ENCODE measurements at places on chromosomes 7 and 10. TPM values are rescaled to one million over a fixed set of nuclear protein-coding genes. Genes with fewer than 3 reads are reported as not detected.

GRCh38 chr10:44713307-44713706 lies 197.8 kb upstream of the TMEM72 start:
- DNase-seq: no peak

- DNase-seq: no peak
These were observed 23.2 kb downstream of the CREB3L2 start for GRCh38 chr7:137978464-137979237.

The AKR1C8 gene
- 0.20 TPM for total RNA-seq

The HOXA10 gene
- not detected for total RNA-seq

DNA sequence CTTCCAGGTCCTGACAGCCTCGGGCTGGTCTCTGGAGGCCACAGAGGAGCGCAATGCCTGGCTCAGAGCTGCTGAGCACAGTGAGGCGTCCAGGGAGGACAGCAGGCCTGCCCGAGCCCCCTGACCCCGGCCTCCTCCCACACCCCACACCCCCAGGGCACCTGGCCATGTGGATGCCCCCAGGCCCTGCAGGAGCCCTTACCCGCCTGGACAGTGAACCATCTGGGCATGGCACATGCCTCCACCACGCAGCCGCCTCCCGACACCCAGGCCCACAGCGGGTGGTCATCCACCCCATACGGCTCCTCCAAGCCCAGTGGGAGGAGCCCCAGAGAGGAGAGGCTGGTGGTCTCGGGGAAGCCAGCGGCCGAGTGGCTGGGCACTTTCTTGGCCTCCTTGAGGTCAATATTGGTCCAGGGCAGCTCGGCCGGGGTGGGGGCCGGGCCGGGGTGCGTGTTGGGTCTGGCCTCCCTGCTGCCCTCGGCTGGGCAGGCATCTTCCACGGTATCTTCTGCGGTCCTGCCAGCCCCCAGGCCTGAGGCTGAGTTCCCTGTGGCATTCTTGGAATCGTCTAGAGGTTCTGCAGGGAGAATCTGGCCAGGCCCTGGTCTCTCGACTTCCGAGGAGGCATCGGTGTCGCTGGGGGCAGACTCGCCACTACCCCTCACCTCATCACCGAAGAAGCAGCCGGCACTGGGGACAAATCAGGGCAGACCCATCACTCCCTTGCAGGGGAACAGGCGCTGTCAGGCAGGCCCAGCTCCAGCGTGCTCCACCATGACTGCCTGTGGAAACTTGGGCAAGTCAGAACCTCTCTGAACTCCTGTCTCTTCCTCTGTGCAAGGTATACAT lies 18.6 kb downstream of the TECPR1 start:
- no peak for DNase-seq

The TMEM26 gene
- not detected for total RNA-seq

The RUFY2 gene
- 7.7 TPM for total RNA-seq

GRCh38 chr7:94378356-94378755 lies 16.3 kb upstream of the COL1A2 start:
- no peak for DNase-seq

DNA sequence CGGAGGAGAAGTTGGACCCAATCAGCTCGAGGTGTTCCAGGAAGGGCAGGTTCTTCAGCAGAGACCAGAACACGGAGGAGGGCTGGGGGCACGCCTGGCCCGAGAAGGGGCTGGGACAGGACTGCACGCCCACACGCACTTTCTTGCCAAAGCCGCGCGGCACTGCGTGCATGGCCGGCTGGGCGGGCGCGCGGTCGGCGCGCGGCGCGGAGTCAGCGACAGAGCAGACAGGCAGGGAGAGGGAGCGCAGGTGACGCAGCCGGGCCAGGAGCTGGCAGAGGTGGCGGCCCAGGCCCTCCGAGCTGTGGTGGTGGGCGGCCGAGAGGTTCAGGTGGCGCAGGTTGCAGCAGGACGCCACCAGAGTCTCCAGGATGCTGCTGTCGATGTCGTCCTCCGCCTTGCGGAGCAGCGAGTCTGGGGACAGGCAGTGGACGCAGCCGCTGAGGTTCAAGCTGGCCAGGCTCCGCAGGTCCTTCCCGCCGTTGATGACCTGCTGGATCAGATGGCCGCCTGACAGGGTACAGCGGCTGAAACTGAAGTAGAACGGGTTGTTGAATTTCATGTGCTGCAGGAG lies 77.2 kb upstream of the TNRC18 start:
- no peak for DNase-seq

DNA sequence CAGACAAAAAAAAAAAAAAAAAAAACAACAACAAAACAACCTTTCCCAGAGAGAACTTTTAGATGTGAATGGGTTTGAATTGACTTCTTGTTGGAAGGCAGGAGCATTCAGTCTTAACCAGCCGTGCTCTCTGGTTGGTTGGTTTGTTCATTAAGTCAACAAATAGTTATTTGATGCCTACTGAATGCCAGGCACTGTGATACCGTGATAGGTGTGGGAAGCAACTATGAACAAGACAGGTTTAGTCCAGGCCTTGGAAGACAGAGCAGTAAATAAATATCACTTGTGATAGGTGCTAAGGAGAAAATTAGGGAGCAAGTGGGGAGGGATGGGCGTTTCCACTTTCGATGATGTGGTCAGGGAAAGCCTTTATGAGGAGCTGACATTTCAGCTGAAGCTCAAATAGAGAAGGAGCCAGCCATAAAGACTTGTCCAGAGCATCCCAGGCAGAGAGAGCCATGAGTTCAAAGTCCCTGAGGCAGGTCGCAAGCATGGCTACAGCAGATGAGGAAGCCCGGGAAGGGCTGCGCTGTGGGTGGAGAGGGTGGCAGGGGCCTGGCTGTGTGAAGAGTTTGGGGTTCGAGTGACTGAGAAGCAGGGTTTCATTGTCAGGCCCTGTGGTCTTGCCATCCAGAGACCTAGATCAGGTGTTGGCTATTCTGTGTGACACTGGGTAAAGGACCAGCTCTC lies 8.0 kb downstream of the TSPAN15 start:
- DNase-seq: no peak

DNA sequence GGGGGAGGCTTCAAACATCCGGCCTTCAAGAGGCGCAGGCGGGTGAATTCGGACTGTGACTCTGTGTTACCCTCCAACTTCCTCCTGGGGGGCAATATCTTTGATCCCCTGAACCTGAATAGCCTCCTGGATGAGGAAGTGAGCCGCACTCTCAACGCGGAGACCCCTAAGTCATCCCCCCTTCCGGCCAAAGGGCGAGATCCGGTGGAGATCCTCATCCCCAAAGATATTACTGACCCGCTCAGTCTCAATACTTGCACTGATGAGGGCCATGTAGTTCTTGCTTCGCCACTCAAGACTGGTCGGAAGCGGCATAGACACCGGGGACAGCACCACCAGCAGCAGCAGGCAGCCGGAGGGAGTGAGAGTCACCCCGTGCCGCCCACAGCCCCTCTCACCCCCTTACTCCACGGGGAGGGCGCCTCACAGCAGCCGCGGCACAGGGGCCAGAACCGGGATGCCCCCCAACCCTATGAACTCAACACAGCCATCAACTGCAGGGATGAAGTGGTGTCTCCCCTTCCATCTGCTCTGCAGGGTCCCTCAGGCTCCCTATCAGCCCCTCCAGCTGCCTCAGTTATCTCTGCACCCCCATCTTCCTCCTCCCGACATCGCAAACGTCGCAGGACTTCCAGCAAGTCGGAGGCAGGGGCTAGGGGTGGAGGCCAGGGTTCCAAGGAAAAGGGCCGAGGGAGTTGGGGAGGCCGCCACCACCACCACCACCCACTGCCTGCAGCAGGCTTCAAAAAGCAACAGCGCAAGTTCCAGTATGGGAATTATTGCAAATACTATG lies 1.1 kb downstream of the MEPCE start:
- peak; percentile 62 for DNase-seq

The HK1 gene
- 151 TPM for total RNA-seq

Measured in CD8-positive, alpha-beta memory T cell (primary cell).